ENCODE measurements at places on chromosomes 11 and 22.

- H3K4me1 ChIP-seq: no peaks in the 10 kb centered on the region
- no peaks in the 10 kb centered on the region for H3K27me3 ChIP-seq
- H3K27ac ChIP-seq: no peak overlapping the region
- no peak for DNase-seq
- H3K36me3 ChIP-seq: no peaks in the 10 kb centered on the region
Observed at GRCh38 chr22:25689631-25690030, 52.4 kb upstream of the MYO18B start.

- no peaks in the 10 kb centered on the region for H3K4me1 ChIP-seq
- no peak for DNase-seq
- no peaks in the 10 kb centered on the region for H3K36me3 ChIP-seq
- H3K27me3 ChIP-seq: no peaks in the 10 kb centered on the region
- H3K27ac ChIP-seq: no peak overlapping the region
- no peak overlapping the region for H3K4me3 ChIP-seq
Observed at GRCh38 chr22:19522190-19522880, 1.9 kb downstream of the CLDN5 start.

GRCh38 chr22:42626951-42627625 is 12.4 kb upstream of the POLDIP3 start:
- H3K27me3 ChIP-seq: no peaks in the 10 kb centered on the region
- H3K36me3 ChIP-seq: peaks cover 96% of the 10 kb centered on the region
- peaks cover 3% of the 10 kb centered on the region for H3K4me1 ChIP-seq
- no peak overlapping the region for H3K27ac ChIP-seq

DNA sequence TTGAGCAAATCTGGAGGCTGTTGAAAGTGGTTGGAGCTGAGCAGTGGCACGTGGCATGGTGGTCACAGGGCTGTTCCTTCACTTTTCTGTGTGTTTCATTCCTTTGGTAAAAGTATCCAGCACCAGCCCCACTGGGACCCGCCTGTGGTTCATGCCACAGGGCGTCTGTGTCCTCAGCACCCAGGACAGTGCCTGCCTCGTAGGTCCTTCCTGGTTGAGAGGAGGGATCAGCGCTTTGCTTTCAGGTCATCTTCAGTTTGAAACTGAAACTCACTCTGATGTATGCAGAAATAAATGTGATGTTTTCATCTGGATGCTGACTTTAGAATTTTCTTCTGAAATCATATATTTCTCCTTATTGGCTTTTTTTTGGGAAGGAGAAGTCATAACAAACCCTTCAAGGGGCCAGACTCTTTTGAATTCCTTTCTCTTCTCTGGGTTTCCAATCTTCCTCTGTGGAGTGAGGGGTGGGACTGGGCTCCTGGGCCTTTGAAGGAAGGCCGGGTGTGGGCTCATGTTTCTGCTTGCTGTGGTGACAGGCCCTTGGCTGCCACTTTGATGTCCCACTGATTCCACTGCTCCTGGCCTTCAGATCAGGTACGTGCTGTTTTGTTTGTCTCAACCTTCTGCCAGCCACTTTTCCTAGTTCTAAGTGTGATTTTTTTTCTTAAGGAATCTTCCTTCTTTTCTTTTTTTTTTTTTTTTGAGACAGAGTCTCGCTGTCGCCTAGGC is 26.2 kb downstream of the TBC1D22A start:
- DNase-seq: no peak
- H3K27me3 ChIP-seq: no peaks in the 10 kb centered on the region
- H3K4me3 ChIP-seq: no peak overlapping the region
- peaks cover 8% of the 10 kb centered on the region for H3K36me3 ChIP-seq
- no peak overlapping the region for H3K27ac ChIP-seq
- H3K4me1 ChIP-seq: peaks cover 2% of the 10 kb centered on the region

DNA sequence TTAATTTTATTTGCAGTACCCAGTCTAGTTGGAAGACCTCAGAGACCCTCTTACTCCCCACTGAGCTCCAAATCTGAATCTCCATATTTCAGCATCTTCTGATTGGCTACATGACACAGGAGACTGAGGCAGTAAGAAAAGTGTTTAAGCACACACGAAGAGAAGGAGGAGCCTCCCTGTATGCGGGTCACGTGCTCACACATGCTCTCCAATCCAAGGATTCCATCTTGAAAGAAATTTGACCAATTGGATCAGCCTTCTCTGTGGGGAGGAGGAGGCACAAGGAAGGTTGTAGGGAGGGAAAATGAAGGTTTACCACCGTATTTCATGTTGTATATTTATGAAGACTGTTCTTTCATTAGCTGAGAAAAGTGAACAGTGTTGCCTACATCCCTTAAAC is 1.2 kb downstream of the OR6T1 start:
- H3K4me1 ChIP-seq: no peaks in the 10 kb centered on the region
- H3K27ac ChIP-seq: no peak overlapping the region
- H3K27me3 ChIP-seq: no peaks in the 10 kb centered on the region
